Activated T-cell treated with anti-CD3 and anti-CD28 coated beads, Interleukin-2, amount 50 U/mL, for 24 hours (primary cell): ENCODE measurements at places on chromosomes 1 and 21.

DNA sequence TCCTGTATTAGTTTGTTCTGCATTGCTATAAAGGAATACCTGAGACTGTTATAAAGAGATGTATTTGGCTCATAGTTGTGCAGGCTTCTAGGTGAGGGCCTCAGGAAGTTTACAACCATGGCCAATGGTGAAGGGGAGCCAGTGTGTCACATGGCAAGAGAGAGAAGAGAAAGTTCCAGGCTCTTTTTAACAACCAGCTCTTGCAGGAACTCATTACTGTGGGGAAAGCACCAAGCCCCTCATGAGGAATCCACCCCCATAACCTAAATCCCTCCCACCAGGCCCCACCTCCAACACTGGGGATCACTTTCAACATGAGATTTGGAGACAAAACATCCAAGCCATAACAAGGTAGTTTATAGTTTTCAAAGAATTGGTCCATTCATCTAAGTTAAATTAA is 5.0 kb upstream of the MEAF6 start:
- H3K4me3 ChIP-seq: peak overlapping the region; percentile 76
- no peak for DNase-seq
- H3K36me3 ChIP-seq: peaks cover 7% of the 10 kb centered on the region
- peak overlapping the region; percentile 83 for H3K27ac ChIP-seq
- H3K4me1 ChIP-seq: peaks cover 30% of the 10 kb centered on the region
- no peaks in the 10 kb centered on the region for H3K27me3 ChIP-seq

GRCh38 chr1:96038636-96039035 is 682.9 kb upstream of the PTBP2 start:
- H3K4me1 ChIP-seq: no peaks in the 10 kb centered on the region
- H3K27me3 ChIP-seq: no peaks in the 10 kb centered on the region
- no peak overlapping the region for H3K4me3 ChIP-seq
- DNase-seq: no peak
- no peak overlapping the region for H3K27ac ChIP-seq

- peaks cover 15% of the 10 kb centered on the region for H3K4me1 ChIP-seq
- H3K36me3 ChIP-seq: no peaks in the 10 kb centered on the region
Observed at GRCh38 chr1:46442317-46443161, 47.1 kb upstream of the DMBX1 start.

DNA sequence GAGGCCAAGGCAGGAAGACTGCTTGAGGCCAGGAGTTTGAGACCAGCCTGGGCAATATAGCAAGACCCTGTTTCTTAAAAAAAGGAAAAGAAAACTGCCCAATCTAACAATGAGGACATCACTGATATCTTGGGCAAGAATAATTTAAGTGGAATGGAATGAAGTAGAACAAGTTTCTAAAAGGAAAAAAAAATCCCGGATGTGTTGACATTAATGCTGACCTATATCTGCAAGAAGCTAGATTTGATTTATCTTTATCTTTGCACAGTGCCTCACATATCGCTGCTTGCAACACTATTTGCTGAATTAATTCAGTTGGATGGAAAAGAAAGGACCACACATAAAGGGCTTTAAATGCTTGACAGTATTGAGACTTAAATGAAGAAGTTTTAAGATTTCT is 27.8 kb downstream of the DIPK1A start:
- DNase-seq: no peak

DNA sequence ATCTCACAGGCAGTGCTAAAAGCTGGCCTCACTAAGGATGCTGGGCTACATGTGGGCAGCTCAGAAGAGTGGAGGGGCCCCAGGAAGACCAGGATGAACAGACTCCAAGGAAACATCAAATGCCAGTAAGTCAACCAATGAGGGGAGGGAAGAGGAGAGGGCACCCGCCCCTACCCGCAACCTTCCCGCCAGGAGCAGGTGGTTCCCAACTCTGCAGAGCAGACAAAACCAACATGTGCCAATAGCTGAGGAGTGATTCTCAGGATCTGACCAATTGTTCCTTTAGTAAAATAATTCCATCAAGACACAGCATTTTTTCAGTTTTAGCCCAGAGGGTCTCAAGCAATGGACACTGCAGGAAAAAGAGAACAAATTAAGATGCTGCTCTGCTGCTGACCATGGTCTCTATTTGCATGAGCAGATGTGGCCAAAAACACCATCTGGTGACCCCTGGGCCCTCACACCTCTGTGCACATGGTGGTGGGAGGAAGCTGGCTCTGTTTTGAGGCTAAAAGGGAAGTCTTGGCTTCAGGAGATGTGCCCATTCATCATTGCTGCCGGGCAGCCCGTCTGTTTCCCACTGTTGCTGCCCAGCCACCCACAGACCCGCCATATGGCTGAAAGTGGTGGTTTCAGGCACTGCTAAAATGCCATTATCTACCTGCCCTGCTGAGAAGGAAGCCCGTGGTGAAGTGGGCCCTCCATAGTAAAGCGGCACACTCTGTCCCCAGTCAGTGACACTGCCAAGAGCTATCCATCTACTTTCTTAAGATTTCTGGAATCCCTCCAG is 231.8 kb downstream of the KCNH1 start:
- H3K27me3 ChIP-seq: peaks cover 35% of the 10 kb centered on the region
- no peaks in the 10 kb centered on the region for H3K4me1 ChIP-seq
- H3K4me3 ChIP-seq: no peak overlapping the region
- no peaks in the 10 kb centered on the region for H3K36me3 ChIP-seq
- H3K27ac ChIP-seq: no peak overlapping the region
- no peak for DNase-seq

- no peak for DNase-seq
- no peaks in the 10 kb centered on the region for H3K4me1 ChIP-seq
- no peak overlapping the region for H3K27ac ChIP-seq
- H3K36me3 ChIP-seq: no peaks in the 10 kb centered on the region
- no peak overlapping the region for H3K4me3 ChIP-seq
Observed at GRCh38 chr21:19987671-19988070, 1010.5 kb upstream of the NCAM2 start.

DNA sequence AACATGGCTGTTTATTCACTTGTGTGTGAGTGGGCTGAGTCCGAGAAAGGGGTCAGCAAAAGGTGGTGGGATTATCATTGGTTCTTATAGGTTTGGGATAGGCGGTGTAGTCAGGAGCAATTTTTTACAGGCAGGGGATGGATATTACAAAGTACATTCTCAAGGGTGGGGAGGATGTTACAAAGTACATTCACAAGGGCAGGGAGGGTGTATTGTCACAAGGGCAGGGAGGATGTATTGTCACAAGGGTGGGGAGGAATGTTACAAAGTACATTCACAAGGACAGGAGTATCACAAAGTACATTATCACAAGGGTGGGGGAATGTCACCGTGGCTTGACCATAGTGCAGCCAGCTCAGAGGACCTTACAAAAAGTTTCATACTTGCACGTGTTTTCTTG is 31.1 kb upstream of the ITLN2 start:
- H3K4me3 ChIP-seq: no peak overlapping the region
- no peak for DNase-seq
- no peak overlapping the region for H3K27ac ChIP-seq

DNA sequence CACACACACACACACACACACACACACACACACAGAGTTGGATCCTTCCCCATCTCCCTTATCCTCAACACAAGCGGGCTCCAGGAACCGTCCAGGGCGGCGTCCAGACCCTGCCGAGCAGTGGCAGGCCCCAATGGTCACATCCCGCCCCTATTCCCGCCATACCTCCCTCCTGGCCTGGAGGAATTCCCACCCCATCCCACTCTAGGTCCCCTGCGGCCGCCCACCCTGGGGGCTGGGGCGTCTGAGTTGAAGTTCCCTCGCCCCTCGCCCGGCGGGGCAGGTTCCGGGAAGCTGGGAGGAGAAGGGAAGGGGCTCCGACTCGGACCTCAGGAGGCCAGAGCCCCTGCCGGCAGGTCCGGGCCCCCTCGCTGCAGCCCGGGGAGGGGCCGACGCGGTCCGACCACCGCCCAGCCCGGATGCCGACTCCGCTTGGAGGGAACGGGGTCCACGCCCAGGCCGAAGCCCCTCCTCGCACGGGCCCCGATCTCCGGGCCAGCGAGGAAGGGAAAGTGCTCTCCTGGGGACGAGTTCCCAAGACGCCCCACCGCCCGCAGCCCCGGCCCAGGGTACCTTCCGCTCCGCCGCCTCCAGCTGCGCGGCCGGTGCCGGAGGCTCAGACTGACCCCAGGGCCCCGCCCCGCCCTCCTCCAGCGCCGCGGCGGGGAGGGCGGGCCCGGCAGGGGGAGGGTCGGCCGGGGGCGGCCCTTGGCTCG is at the start of gene RHOC:
RHOC (minus strand) TSS at position 623 of the 716 bp plus-strand sequence. CDS start 3,328 bp downstream, outside the sequence.
- peak within 1 kb of the TSS; percentile 79 for H3K27ac ChIP-seq
- peaks cover 11% of the 10 kb centered on the region for H3K27me3 ChIP-seq
- H3K36me3 ChIP-seq: peaks cover 8% of the 10 kb centered on the region

- H3K4me3 ChIP-seq: peak overlapping the region; percentile 94
- peaks cover 5% of the 10 kb centered on the region for H3K36me3 ChIP-seq
- H3K27me3 ChIP-seq: no peaks in the 10 kb centered on the region
- peak overlapping the region; percentile 97 for H3K27ac ChIP-seq
- DNase-seq: no peak
Observed at GRCh38 chr1:248857749-248858095, 1.2 kb downstream of the ZNF692 start.

DNA sequence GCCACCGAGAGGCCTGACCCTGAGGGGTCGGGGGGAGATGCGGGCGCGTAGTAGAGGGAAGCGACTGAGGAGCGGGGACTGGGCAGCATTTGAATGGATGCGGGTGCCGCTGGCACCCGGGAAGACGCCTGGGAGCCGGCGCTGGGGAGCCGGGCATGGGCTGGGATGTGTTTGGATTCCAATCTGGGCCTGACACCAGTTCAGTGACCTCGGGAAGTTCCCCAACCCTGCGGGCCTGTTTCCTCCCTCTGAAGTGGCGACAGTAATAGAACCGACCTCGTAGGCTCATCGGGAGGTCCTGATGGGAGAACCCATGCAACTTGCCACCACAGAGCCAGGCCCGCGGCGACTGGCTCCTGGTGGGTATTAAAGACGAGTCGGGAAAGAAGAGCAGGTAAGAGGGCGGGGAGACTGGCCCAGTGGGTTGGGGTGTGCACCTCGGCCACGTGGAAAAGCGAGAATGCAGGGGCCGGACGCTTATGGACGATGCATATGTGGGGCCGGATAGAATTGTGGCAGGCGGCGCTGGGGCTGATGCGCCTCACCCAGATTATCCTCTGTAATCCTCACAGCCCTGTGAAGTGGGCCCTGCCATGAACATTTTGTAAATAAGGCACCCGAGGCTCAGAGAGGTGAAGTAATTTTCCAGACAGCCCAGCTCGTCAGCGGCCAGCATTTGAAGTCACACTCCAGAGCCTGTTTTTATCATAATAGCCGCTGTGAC is 105.8 kb downstream of the SLC16A1 start:
- H3K27me3 ChIP-seq: peaks cover 61% of the 10 kb centered on the region
- H3K36me3 ChIP-seq: no peaks in the 10 kb centered on the region
- H3K4me3 ChIP-seq: peak overlapping the region; percentile 38
- H3K4me1 ChIP-seq: peaks cover 5% of the 10 kb centered on the region
- no peak for DNase-seq

DNA sequence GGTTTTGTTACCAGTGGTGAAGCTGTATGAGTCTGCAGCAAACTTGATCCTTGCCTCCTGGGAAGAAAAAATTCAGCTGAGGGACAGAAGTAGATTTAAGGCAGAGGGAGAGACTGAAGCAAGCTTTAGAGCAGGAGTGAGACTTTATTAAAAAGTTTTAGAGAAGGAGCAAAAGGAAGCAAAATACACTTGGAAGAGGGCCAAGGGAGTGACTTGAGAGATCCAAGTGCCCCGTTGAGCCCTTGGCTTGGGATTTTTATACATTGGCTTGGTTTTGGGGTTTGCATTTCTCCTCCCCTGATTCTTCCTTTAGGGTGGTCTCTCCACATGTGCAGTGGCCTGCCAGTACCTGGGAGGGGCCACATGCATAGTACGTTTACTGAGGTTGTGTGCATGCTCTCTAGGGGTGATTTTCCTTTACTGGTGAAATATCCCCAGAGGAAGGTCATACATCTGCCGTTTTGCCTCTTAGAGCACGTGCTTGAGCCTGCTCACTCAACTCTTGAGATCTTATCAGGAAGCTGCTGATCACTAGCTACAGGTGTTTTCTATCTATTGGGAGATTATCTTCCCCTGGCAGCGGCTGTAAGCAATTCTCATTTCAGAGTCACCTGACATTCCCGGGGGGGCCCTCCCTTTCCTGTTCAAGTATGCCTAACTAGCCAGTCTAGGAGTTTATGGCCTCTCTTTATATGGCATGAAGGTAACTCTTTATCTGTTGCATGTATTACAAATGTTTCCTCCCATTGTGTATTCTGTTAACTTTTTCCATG is 20.3 kb downstream of the FASLG start:
- H3K27me3 ChIP-seq: peaks cover 4% of the 10 kb centered on the region
- H3K4me1 ChIP-seq: peaks cover 62% of the 10 kb centered on the region
- no peak overlapping the region for H3K4me3 ChIP-seq
- H3K27ac ChIP-seq: no peak overlapping the region
